ENCODE measurements at places on chromosomes 6 and 20. TPM values are rescaled to one million over a fixed set of nuclear protein-coding genes. Genes with fewer than 3 reads are reported as not detected.

Gene DOP1A
- total RNA-seq, result 8.1 TPM

Gene PTK6
- total RNA-seq, result 0.16 TPM

Gene SMOC2
- total RNA-seq, result not detected

Gene CTAGE9
- total RNA-seq, result not detected

Gene IFT52
- 16.6 TPM for total RNA-seq

Gene KCNG1
- total RNA-seq, result 1.0 TPM

DNA sequence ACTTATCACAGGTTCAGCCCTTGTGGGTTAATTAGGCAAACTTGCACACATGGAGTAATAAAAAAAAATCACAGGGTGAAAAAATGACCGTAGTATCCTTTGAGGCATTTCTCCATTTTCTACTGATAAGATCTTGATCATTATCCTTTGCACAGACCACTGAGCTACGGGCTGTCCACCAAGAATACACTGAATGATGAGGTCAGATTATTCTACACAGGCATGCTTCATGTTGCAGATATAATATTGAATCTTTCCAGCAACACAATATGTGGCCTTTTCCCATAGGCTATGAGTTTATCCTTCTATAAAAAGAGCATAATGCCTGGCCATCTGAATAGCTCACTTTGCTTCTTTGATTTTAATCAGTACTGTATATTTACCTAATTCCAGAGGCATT is 168.9 kb downstream of the FRK start:
- no peak for DNase-seq
- no peak overlapping the region for H3K4me3 ChIP-seq
- no peak overlapping the region for H3K27ac ChIP-seq
- no peaks in the 10 kb centered on the region for H3K27me3 ChIP-seq
- peaks cover 4% of the 10 kb centered on the region for H3K4me1 ChIP-seq
- H3K36me3 ChIP-seq, result no peaks in the 10 kb centered on the region

DNA sequence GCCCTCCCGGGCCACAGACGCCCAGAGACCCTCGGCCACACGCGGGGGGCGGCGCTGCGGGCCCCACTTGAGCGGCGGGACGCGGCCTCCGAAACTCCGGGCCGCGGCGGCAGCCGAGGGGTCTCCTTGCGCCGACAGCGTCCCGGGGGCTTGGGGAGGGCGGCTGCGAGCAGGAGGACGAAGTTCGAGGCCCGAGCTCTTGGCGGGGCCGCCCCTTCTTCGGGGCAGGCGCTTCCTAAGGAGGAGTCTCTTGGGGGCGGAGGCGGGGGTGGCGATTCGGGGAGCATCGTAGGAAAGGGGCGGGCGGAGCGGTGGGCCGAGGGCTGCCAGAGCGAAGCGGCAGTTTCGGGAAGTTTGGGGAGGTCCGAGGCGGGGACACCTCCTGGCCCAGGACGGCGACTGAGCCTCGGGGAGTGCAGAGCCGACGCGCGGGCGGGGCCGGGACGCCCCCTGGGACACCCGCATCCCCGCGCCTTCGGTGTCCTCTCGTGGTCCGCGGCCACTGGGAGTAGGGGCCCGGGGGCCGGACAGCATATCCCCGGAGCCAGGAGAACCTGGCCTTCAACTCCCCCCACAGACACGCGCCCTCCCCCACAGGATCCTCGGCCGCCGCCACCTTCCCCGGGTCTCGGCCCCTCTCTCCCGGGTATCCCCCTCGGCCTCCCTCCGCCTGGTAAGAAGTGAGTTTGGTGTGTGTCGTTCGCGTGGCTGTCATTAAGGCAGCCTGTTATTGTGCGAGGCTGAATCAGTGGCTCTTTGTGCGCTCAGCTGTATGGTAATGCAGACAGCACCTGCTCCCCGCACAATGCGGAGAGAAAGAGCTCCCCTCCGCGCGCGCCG is 613 bp upstream of the DLL1 start:
- H3K4me1 ChIP-seq, result peaks cover 41% of the 10 kb centered on the region
- peak overlapping the region; percentile 80 for H3K4me3 ChIP-seq
- peaks cover 5% of the 10 kb centered on the region for H3K36me3 ChIP-seq
- peaks cover 39% of the 10 kb centered on the region for H3K27me3 ChIP-seq
- DNase-seq, result peak; percentile 64
- no peak overlapping the region for H3K27ac ChIP-seq

DNA sequence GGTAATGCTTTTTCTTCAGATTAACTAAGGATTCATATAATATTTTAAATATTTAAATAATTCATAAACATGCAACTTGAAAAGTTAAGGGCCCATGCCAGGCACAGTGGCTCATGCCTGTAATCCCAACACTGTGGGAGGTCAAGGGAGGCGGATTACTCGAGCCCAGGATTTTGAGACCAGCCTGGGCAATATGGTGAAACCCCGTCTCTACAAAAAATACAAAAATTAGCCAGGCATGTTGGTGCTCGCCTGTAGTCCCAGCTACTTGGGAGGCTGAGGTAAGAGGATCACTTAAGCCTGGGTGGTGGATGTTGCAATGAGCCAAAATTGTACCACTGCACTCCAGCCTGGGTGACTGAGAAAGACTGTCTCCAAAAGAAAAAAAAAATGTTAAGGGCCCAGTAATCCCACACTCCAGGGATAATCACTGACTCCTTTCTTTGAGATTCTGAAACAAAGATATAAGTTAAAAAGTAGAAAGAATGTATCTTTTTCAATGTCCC is 7.9 kb upstream of the RIN2 start:
- no peak overlapping the region for H3K27ac ChIP-seq
- H3K36me3 ChIP-seq, result no peaks in the 10 kb centered on the region
- H3K4me1 ChIP-seq, result no peaks in the 10 kb centered on the region
- no peak overlapping the region for H3K4me3 ChIP-seq

DNA sequence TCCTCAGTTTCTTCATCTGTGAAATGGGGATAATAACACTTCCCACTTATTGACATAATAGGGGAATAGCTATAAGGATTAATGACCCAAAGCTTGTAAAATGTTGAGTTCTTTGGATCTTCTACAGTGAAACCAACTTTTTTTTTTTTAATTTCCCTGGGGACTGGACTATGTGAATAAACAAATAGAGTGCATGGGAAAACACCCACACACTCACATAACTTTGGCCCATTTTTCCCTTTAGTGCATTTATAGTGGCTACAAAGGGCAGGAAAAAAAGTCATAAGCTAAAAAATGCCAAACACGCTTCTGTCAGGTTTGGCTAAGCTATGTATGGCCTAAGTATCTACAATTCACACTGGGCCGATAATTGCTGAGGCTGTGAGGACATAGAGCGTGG is 406.2 kb upstream of the JAG1 start:
- H3K36me3 ChIP-seq, result no peaks in the 10 kb centered on the region
- DNase-seq, result no peak
- H3K4me3 ChIP-seq, result no peak overlapping the region
- H3K4me1 ChIP-seq, result no peaks in the 10 kb centered on the region

DNA sequence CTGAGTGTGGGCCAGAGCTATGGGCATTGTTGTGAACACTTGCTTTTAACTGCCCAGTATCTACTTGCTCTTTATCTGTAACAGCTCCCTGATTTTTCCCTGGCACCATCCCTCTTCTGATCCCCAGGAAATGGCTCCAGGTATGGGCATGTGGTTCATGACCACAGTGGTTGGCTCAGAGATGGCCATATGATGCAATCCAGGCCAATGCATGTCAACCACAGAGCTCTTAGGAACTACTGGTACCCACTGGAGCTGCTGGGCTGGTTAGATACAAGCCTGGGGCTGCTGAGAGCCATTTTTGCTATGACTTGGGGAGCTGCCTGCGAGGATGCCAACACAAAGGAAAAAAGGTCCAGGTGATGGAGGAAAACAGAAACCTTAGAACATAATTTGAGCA is 55.6 kb downstream of the KCNB1 start:
- H3K36me3 ChIP-seq, result no peaks in the 10 kb centered on the region
- H3K4me1 ChIP-seq, result no peaks in the 10 kb centered on the region
- no peak overlapping the region for H3K27ac ChIP-seq
- H3K4me3 ChIP-seq, result no peak overlapping the region
- peaks cover 6% of the 10 kb centered on the region for H3K27me3 ChIP-seq

GRCh38 chr6:110528101-110528929 is 51.9 kb upstream of the SLC22A16 start:
- no peak overlapping the region for H3K27ac ChIP-seq
- H3K36me3 ChIP-seq, result no peaks in the 10 kb centered on the region
- peak; percentile 23 for DNase-seq
- peaks cover 10% of the 10 kb centered on the region for H3K27me3 ChIP-seq
- no peak overlapping the region for H3K4me3 ChIP-seq

DNA sequence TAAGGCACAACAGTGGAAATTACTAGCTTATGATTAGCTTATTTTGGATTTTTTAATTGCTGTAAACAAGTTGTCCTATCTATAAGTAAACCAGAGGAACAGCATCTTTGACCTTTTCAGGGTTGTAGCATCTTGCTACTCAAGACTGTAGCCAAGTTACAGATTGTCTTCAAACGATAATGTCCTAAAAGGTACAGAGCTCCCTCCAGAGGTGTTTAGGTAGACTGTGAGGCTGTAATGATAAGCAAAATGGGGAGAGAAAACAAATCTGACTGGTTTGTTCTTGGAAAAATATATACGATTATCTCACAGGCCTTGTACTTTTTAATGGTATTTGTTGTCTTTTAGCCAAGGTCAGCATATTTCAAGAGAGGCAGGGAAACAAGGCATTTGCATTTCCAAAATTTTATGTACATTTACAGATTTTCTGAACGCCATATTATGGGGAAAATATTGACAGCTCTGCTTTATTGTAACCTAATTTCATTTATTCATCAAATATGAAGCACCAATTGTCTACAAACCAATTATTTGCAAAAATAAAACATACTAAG is 273.4 kb downstream of the MEI4 start:
- no peaks in the 10 kb centered on the region for H3K36me3 ChIP-seq
- H3K27ac ChIP-seq, result no peak overlapping the region
- H3K27me3 ChIP-seq, result no peaks in the 10 kb centered on the region
- no peak for DNase-seq
- no peaks in the 10 kb centered on the region for H3K4me1 ChIP-seq
- no peak overlapping the region for H3K4me3 ChIP-seq

- peaks cover 52% of the 10 kb centered on the region for H3K36me3 ChIP-seq
- peaks cover 14% of the 10 kb centered on the region for H3K4me1 ChIP-seq
- H3K27me3 ChIP-seq, result no peaks in the 10 kb centered on the region
- no peak overlapping the region for H3K27ac ChIP-seq
- H3K4me3 ChIP-seq, result no peak overlapping the region
- DNase-seq, result no peak
Observed at GRCh38 chr6:11245381-11246256, 13.2 kb upstream of the NEDD9 start.

DNA sequence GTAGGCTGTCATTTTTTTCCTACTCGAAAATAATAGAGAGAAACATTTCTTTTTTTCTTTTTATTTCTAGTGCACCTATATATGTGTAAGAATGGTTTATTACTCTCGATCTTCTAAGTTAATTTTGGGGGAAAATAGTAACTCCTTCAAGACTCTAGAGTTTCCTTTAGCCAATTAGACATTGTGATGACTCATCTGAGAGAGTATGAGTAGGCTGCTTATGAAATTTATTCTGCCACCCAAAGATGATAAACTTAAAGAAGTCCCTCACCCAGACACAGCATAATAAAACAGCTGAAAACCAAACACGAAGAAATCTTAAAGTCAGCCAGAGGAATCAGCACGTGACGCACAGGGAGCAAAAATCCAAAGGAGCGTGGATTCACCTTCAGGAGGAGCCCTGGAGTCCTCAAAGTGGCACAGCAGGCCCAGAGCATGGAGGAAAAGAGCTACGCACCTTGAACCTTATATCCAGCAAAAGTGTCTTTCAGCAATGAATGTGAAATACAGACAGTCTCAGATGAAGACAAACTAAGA is 81.9 kb downstream of the ERMARD start:
- H3K36me3 ChIP-seq, result no peaks in the 10 kb centered on the region
- peaks cover 50% of the 10 kb centered on the region for H3K27me3 ChIP-seq
- H3K4me3 ChIP-seq, result no peak overlapping the region
- DNase-seq, result no peak
- no peak overlapping the region for H3K27ac ChIP-seq
- H3K4me1 ChIP-seq, result peaks cover 8% of the 10 kb centered on the region

GRCh38 chr6:166635013-166635970 is 8.2 kb upstream of the RPS6KA2 start:
- peaks cover 8% of the 10 kb centered on the region for H3K4me1 ChIP-seq
- no peak overlapping the region for H3K4me3 ChIP-seq

DNA sequence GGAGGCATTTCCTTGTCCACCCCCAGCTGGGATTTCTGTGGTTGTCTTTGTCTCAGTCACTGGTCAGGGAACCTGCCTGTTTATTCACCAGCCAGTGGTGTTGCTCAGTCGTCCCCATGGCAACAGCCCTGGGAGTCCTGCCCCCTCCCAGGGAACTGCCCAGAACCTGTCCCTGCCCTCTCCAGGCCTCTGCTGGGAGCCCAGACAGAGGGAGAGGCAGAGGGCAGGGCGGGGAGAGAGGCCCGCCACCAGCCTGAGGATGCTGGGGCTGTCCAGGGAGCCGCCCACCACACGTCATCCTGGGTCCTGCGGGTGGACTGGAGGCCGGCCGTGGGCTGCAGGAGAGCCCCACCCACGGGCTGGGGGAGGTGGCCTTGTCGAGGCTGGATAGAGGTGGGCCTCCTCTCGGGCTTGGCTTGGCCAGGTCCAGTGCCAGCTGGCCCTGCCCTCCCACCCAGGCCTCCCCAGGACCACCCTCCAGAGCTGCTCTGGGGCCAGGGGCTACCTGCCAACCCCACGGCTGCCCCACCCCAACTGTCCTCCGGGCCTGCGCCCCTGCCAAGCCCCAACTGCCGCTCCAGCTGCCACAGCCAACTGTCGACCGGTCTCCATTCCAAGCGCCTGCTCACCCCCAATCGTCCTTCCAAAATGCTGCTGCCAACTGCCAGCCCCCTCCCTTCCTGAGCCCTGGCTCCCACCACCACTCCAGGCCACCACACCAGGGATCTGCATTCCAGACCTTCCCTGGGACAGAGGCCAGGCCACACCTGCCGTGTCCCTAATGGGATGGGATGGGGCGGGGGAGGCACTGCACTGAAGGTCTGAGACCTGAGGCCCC is 4.2 kb upstream of the ZBTB46 start:
- H3K27ac ChIP-seq, result no peak overlapping the region
- no peak overlapping the region for H3K4me3 ChIP-seq
- H3K36me3 ChIP-seq, result no peaks in the 10 kb centered on the region

GRCh38 chr6:145147981-145148749 is 587.2 kb downstream of the EPM2A start:
- H3K27me3 ChIP-seq, result peaks cover 4% of the 10 kb centered on the region
- no peak overlapping the region for H3K27ac ChIP-seq
- H3K36me3 ChIP-seq, result no peaks in the 10 kb centered on the region
- H3K4me3 ChIP-seq, result no peak overlapping the region

- no peak for DNase-seq
- H3K27ac ChIP-seq, result no peak overlapping the region
- H3K4me3 ChIP-seq, result no peak overlapping the region
- no peaks in the 10 kb centered on the region for H3K4me1 ChIP-seq
- no peaks in the 10 kb centered on the region for H3K36me3 ChIP-seq
Observed at GRCh38 chr6:152054441-152054840, 247.0 kb downstream of the ESR1 start.

- H3K4me1 ChIP-seq, result no peaks in the 10 kb centered on the region
- no peak overlapping the region for H3K4me3 ChIP-seq
- H3K27me3 ChIP-seq, result peaks cover 32% of the 10 kb centered on the region
- no peak overlapping the region for H3K27ac ChIP-seq
Observed at GRCh38 chr6:70304616-70305015, 1.7 kb upstream of the COL9A1 start.

- H3K27me3 ChIP-seq, result no peaks in the 10 kb centered on the region
- H3K4me3 ChIP-seq, result no peak overlapping the region
- no peak overlapping the region for H3K27ac ChIP-seq
- peaks cover 5% of the 10 kb centered on the region for H3K4me1 ChIP-seq
- H3K36me3 ChIP-seq, result no peaks in the 10 kb centered on the region
- DNase-seq, result no peak
Observed at GRCh38 chr20:44721785-44722054, 6.6 kb downstream of the CCN5 start.
